ENCODE measurements at places on chromosomes 13 and 19. TPM values are rescaled to one million over a fixed set of nuclear protein-coding genes. Genes with fewer than 3 reads are reported as not detected.
A peak's percentile ranks its signal among the peaks of the same experiment; 100 is the strongest.

DNA sequence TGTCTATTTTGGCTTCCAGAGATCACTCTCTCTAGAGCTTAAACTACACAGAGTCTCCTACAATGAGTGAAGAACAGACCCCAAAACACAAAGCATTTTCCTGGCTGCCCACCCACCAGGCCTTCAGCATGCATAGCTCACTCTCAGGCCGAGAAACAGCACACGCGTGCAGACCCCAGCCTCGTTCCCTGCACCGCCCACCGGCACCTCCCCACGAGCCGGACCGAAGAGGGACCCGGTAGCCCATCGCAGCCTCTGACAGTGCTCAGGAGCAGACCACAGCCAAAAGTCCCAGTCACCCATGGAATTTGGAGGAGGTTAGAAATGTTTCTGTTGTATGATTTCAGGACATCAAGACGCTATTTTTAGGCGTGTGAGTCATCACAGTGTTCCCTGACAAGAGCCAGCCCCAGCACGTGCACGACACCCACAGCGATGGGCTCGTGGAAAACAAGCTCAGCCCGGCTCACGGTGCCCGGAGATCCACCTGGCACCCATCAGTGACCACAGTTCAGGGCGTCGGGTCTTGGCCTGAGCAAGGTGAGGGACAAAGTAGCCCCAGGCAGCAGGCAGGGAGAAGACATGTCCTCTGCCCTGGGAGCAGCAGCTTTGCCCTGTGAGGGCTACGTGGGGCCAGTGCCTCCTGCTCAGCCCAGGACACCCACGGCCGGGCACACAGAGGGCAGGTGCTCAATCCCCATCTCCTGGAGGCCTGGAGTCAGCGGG, 50.1 kb upstream of the SPACA7 start:
- no peak overlapping the region for H3K4me3 ChIP-seq
- no peaks in the 10 kb centered on the region for H3K36me3 ChIP-seq
- DNase-seq = no peak
- H3K27ac ChIP-seq = no peak overlapping the region
- peaks cover 16% of the 10 kb centered on the region for H3K27me3 ChIP-seq
- no peaks in the 10 kb centered on the region for H3K4me1 ChIP-seq

GRCh38 chr19:16385821-16386220, 61.2 kb downstream of the KLF2 start:
- no peak overlapping the region for H3K27ac ChIP-seq
- no peak for DNase-seq
- H3K4me1 ChIP-seq = peaks cover 31% of the 10 kb centered on the region
- peaks cover 29% of the 10 kb centered on the region for H3K36me3 ChIP-seq
- no peaks in the 10 kb centered on the region for H3K27me3 ChIP-seq

- no peaks in the 10 kb centered on the region for H3K4me1 ChIP-seq
- no peaks in the 10 kb centered on the region for H3K36me3 ChIP-seq
- no peak overlapping the region for H3K4me3 ChIP-seq
- DNase-seq = no peak
- no peak overlapping the region for H3K27ac ChIP-seq
These were observed 853.0 kb downstream of the SLITRK6 start for GRCh38 chr13:84946192-84946591.

DNA sequence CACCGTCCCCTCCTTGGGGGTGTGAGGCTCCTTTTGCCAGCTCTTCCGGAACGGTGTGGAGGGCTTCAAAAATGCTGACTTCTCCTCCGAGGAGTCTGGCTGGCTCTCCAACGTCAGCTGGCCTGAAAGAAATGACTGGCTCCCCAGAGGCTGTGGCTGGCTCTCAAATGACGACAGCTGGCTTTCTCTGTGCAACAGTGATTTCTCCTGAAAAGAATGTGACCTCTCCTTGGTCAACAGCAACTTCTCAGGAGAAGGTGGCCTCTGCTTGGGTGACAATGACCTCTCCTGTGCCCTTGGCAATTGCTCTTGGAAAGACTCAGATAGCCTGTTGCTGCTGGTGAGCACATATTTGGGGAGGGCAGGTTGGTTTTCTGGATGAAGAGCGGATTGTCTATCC, 29.2 kb downstream of the ONECUT3 start:
- H3K27me3 ChIP-seq = peaks cover 50% of the 10 kb centered on the region
- no peaks in the 10 kb centered on the region for H3K36me3 ChIP-seq
- no peaks in the 10 kb centered on the region for H3K4me1 ChIP-seq
- no peak overlapping the region for H3K4me3 ChIP-seq
- no peak for DNase-seq
- H3K27ac ChIP-seq = no peak overlapping the region

DNA sequence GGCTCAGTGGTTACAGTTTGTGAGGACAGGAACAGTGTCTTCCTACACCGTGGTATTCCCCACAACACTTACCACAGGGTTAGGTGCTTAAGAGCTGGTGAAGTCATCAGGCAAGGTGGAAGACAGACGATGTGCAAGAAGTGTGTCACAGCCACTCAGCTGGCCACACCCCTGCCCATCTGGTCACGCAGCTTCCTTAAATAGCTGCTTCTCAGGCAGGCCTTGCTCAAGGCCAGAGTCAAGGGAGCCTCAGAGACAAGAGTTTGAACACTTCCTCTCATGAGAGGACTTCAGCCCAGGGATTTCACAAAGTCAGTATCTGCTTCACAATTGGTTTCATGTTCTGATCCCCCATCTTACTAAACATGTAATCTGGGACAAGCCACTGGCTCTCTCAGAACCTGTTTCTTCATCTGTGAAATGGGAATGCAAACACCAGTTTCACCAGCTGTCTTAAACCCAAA, 80.3 kb upstream of the FRY start:
- peak; percentile 8 for DNase-seq
- no peaks in the 10 kb centered on the region for H3K27me3 ChIP-seq
- H3K27ac ChIP-seq = no peak overlapping the region
- no peak overlapping the region for H3K4me3 ChIP-seq
- H3K4me1 ChIP-seq = peaks cover 15% of the 10 kb centered on the region

- H3K4me3 ChIP-seq = no peak overlapping the region
- no peak for DNase-seq
- no peaks in the 10 kb centered on the region for H3K27me3 ChIP-seq
- H3K36me3 ChIP-seq = no peaks in the 10 kb centered on the region
- no peaks in the 10 kb centered on the region for H3K4me1 ChIP-seq
- H3K27ac ChIP-seq = no peak overlapping the region
These were observed 145.3 kb upstream of the RXFP2 start for GRCh38 chr13:31594056-31594455.

- no peaks in the 10 kb centered on the region for H3K36me3 ChIP-seq
- DNase-seq = no peak
- no peak overlapping the region for H3K4me3 ChIP-seq
- H3K27me3 ChIP-seq = no peaks in the 10 kb centered on the region
- no peaks in the 10 kb centered on the region for H3K4me1 ChIP-seq
- H3K27ac ChIP-seq = no peak overlapping the region
These were observed 973.9 kb upstream of the PRR20A start for GRCh38 chr13:56166864-56167263.

- H3K36me3 ChIP-seq = no peaks in the 10 kb centered on the region
- H3K4me1 ChIP-seq = no peaks in the 10 kb centered on the region
- H3K27ac ChIP-seq = no peak overlapping the region
These were observed 46.0 kb upstream of the RANBP3 start for GRCh38 chr19:6023936-6024335.

DNA sequence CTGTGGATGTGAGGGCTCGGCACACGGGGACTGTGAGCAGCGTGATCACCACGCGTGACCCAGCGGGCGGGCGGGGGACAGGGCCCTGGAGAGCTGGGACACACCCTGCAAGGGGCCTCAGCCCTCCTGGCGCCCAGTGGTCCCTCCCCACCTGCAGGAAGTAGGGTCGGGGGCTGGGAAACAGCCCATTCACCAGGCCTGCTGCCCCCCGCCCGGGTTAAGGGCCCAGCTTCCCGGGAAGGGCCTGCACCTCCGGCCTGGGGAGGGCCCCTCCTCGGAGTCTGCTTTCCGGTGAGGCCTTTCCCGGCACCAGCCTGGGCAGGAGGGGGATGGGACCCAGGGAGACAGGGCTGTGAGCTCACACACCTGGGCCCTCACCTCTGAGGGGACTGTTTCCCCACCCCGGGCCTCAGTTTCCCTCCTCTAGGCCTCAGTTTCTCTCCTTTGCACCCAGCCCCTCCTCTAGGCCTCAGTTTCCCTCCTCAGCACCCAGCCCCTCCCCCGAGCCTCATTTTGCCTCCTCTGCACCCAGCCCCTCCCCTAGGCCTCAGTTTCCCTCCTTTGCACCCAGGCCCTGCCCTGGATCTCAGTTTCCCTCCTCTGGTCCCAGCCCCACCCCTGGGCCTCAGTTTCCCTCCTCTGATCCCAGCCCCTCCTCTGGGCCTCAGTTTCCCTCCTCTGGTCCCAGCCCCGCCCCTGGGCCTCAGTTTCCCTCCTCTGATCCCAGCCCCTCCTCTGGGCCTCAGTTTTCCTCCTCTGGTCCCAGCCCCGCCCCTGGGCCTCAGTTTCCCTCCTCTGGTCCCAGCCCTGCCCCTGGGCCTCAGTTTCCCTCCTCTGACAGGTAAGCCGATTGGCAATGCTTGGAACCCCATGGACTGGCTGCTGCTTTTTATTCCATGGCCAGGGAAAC, 1.9 kb upstream of the MADCAM1 start:
- H3K27me3 ChIP-seq = peaks cover 29% of the 10 kb centered on the region
- no peaks in the 10 kb centered on the region for H3K36me3 ChIP-seq
- no peak for DNase-seq
- H3K4me1 ChIP-seq = peaks cover 5% of the 10 kb centered on the region
- no peak overlapping the region for H3K4me3 ChIP-seq
- H3K27ac ChIP-seq = no peak overlapping the region

DNA sequence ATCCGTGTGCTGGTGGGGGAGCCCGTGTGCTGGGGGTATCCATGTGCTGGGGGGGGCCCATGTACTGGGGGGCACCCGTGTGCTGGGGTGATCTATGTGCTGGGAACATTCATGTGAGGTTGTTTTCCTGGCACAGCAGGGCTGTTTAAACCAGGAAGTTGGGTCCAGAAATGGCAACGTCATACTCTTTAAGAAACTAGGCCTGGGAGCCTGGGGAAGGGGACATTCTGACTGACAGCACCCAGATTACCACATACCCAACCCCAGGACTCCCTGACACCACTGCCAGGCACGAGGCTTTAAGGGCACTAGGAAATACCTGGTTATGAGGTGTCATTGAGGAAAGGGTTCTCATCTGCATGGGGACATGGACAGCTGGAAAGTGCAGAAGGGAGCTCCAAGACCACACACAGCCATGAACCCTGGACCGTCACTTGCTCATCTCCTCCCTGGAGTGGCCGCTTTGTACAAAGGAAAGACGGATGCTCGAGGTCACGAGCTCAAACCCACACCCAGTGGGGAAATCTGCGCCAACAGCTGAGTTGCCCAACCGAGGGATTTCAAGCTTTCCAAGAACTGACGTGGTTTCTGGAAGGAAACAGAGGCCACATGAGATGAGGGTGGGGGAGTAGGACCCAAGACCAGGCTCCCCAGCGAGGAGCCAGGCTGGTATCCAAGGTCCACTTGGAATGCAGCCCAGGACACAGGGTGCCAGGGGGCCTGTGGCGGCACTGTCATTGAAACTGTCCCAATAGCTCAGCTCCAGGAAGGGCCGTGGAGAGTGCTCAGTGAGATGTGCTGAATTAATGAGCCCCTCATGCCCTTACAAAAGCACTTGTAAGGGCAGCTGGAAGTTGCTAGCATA, 40.9 kb downstream of the RAB20 start:
- no peaks in the 10 kb centered on the region for H3K36me3 ChIP-seq
- peaks cover 14% of the 10 kb centered on the region for H3K4me1 ChIP-seq
- no peak overlapping the region for H3K27ac ChIP-seq
- H3K4me3 ChIP-seq = no peak overlapping the region
- H3K27me3 ChIP-seq = no peaks in the 10 kb centered on the region

DNA sequence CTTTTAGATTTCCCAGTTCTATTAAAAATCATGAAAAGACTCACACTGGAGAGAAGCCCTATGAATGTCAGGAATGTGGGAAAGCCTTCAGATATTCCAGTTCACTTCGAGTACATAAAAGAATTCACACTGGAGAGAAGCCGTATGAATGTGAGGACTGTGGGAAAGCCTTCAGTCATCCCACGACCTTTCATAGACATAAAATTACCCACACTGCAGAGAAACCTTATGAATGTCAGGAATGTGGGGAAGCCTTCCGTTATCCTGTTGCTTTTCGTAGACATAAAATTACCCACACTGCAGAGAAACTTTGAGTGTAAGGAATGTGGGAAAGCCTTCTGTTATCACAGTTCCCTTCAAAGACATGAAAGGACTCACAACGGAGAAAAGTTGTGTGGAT, 55.2 kb downstream of the ZNF627 start:
- H3K36me3 ChIP-seq = peaks cover 7% of the 10 kb centered on the region
- H3K27me3 ChIP-seq = no peaks in the 10 kb centered on the region
- no peaks in the 10 kb centered on the region for H3K4me1 ChIP-seq
- H3K27ac ChIP-seq = no peak overlapping the region
- no peak for DNase-seq

ZNF285 gene
- total RNA-seq = 3.6 TPM
